Stimulated activated CD4-positive, alpha-beta T cell treated with anti-CD3 and anti-CD28 coated beads, Interleukin-15, amount 100 ng/mL, for 1 hour (primary cell): ENCODE measurements at places on chromosomes 11 and 22.

- no peak for DNase-seq
Measured at GRCh38 chr11:113806406-113806805, 26.8 kb downstream of the CLDN25 start.

DNA sequence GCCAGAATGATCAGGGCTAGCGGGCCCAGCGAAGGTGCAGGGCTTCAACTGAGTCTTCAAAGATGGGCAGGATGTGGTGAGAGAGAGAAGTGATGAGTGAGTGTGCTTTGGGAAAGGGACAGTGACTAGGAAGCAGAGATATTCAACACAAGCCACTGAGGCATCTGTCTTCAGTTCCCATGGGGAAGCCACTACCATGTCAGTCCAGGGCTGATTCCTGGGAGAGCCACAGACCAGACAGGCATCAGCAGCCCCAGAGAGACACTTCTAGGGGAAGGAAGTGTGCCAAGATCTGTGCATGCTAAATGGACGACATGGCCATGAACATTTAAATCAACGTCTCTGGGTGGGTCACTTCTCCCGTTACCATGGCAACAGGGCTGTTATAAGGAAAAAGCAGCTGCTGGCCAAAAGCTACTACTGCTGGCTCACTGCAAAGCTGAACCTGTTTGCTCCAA, 28.5 kb downstream of the P4HA3 start:
- DNase-seq, result no peak

DNA sequence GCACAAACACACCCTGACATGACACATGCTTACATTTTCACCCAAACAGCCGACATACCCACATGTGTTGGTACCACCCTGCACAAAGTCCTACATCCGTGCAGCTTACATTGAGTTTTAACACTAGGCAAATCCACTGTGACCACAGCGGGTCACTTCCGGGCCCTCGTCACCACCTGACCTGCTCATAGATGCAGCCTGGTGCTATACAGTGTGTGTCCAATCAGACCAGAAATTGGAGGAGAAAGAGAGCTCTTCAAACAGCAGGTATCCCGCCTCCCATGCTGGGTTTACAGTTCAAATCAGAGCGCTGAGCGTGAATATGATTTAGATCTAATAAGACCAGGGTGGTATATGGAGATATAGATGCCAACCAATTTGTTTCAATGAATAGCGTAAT, 35.4 kb downstream of the PHF21B start:
- DNase-seq, result no peak

- DNase-seq, result no peak
Measured at GRCh38 chr11:11229647-11230046, 123.4 kb downstream of the CSNK2A3 start.

DNA sequence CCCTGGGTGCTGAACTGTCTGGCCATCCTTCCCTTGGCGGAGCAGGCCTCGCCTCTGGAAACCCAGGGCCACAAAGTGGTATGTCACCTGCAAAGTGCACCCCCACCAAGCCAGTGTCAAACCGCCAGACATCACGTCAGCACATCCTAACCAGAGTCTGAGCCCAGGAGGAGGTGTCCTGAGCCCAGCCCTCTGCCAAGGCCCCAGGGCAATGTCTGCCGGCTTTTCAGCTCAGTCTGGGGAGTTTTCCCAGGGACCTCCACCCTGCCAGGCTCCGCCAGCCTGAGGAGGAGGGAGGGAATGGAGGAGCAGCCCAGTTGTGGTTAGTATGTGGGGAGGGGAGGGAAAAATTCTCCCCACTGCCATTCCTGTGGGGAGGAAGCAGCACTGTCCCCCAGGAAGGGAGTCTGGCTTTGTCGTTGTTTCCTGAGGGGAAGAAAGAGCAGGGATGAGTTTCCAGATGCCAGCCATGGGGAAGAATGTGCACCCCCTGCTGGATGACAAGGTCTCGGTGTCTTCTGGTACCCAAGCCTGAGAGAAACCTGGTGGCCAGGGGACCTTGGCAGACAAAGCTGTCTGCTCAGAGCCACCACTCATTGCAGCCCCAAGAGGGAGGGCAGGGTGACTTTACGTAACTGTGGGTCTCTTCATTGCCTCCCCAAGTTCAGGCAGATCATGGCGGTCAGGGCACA, 81.4 kb upstream of the CD82 start:
- DNase-seq, result no peak

GRCh38 chr22:40247976-40248375, 70.3 kb downstream of the TNRC6B start:
- no peak for DNase-seq

DNA sequence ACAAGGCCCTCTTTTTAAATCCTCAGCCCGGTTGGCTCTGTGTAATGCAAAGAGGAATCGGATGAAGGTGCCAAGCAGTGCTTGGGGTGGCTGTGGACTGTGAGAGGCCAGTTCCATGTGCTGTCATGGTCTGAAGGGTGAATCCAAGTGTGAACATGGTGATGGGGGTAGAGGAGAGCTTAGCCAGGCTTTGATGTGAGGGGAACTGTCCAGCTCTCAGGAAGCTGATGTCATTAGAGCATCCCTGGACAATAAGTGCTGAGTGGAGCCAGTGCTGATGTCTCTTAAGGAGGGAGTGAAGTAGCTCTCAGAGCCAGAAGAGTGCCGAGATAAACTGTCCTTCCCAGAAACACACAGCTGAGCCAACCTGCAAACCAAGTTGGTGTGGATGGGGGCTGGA, 53.6 kb downstream of the NAV2 start:
- DNase-seq, result no peak

- no peak for DNase-seq
Measured at GRCh38 chr11:82682003-82682751, 51.5 kb downstream of the FAM181B start.

GRCh38 chr11:80466570-80466969, 1025.7 kb upstream of the TENM4 start:
- DNase-seq, result no peak

DNA sequence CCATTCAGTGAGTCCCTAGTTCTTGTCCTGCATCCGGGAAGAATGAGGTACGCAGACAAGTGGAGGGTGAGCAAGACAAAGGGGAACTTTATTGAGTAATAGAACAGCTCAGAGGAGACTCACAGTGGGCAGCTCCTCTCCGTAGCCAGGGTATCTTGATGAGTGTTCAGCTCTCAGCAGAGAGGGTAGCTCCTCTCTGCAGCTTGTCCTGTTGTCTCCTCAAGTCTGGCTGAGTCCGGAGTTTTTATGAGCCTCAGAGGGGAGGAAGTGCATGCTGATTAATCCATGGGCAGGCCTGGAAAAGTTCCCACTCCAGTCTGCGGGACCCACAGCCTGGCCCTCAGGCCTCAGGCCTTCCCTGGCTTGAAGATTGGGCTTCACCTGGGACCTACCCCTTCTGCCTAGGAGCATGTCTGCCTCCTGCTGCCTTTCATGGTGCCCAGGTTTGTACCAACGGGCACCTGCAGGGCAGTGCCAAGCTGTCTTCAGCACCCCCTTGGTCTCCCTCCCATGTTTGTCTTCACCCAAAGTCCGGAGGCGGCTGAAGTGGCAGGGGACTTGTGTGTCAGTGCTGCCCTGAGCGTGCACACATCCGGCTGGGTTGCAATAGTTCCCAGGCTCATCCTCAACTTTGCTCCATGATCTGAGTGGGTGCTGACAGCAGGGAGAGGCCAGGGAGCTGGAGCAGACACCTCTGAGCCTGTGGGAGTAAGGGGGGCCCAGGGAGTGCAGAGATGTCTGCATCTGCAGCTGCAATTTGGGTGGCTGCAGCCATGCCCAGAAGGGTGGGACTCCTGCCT, 134.2 kb downstream of the LDLRAD3 start:
- no peak for DNase-seq

- no peak for DNase-seq
Measured at GRCh38 chr11:45374653-45375059, 88.5 kb upstream of the SYT13 start.

DNA sequence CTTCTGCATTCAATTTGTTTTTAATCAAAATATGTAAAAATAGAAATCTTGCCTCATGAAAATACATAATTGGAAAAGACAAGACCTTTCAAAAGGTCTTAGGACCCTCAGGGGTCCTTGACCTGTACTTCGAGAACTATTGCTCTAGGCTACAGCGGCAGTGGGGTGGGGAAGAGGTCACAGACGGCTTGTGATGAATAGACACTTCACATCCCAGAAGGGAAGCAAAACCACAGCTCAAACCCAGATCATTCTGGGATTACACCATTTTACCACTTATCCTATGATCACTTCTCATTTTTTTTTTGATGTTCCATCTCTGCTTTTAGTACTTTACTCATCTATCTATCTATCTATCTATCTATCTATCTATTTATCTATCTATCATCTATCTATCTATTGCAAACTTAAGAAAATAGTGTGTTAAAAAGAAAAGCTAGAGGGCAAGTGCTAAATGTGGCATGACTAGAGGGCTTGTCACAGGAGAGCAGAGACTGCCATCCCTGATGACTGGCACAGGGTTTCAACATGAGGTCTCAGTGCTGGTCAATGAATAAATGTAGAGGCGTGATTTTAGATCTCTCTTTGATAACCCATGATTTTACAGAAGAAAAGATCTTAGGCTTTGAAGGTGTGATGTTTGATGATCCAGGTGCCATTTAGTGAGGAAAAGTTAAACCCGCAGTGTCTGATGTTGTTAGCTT, 37.1 kb downstream of the RNF141 start:
- DNase-seq, result no peak

DNA sequence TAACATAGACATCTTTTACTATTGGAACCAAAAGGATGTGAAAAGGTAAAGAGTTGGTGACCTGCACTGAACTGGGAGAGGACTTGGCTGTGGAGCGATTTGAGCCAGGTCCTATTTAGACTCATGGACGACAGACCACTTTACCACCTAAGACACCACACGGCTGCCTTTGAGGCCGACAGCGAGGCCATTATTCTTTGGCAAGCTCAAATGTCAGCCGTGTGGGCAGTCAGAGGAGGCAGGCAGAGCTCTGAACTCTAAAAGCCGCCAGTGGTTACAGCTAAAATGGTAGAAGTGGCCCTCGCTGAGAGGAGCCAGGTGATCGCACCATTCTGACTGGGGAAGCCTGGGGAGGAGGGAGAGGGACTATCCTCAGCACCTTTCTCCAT, 50.5 kb downstream of the SCUBE1 start:
- DNase-seq, result no peak

- no peak for DNase-seq
Measured at GRCh38 chr22:42814215-42814614, 42.9 kb downstream of the ARFGAP3 start.

DNA sequence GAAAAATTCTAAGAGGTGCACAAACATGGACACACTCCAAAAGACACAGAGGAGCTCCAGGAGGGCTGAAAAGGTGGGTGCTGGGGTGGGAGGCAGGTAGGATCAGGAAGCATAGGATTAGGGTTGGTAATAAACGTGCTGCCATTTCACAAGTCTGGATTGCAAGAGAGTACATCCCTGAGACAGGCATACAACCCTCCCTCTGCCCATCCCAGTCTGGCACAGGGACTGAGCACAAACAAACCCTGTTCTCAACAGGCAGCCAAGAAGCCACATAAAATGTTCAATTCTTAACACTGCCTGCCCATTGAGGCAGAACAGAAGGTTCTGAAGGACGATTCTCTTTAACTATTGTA, 18.5 kb downstream of the SLC35F2 start:
- no peak for DNase-seq

GRCh38 chr11:133814588-133815100, 30.7 kb downstream of the SPATA19 start:
- no peak for DNase-seq

GRCh38 chr22:40684728-40685127, 5.4 kb downstream of the MCHR1 start:
- DNase-seq, result no peak

- no peak for DNase-seq
Measured at GRCh38 chr22:26986884-26987283, 329.5 kb downstream of the MIAT start.

DNA sequence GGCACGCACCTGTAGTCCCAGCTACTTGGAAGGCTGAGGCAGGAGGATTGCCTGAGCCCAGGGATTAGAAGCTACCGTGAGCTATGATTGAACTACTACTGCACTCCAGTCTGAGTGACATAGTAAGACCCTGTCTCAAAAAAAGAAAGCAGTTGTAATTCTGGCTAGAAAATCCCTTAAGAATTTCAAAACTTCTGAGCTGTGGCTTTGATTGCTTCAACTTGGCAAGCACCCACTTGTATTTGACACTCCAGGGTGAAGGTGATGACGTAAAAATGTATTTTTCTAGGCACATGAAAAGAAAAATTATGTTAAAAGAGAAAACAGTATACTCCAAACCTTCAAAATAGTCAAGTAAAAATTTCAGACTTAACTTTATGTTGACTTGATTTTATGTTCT, 23.6 kb upstream of the ALKBH3 start:
- no peak for DNase-seq

GRCh38 chr11:10751581-10751940, 515 bp downstream of the CTR9 start:
- DNase-seq, result no peak

DNA sequence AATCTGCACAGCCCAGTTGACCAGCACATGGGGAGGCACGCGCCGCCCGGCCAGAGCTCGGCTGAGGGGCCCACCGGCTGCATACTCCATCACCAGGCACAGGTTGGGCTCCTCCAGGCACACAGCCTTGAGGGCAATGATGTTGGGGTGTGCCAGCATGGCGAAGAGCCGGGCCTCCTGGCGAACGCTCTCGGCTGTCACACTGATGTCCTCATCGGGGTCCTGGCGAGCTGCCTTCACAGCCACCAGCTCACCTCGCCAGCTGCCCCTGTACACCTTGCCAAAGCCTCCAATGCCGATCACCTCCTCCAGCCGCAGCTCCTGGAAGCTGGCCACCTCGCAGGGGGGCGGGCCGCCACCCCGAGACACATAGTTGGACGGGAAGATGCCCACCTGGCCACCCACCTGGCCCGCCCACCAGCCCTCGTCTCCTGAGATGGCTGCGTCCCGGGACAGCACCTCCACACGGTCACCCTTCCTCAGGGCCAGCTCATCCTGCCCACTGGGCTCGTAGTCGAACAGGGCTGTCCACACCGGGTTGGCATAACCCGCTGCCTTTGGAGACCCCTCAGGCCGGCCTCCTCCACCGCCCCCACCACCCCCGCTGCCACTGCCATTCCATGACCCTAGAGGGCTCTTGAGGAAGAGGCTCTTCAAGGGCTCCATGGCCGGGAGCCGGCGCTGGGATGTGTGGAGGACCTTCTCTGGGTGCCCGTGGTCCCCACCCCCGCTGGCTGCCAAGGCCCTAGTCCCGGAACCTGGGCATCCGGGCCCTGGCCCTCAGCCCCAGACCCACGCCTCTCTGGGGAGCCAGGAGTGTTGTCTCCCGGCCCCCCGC, 711 bp downstream of the MAP3K11 start:
- DNase-seq, result no peak

DNA sequence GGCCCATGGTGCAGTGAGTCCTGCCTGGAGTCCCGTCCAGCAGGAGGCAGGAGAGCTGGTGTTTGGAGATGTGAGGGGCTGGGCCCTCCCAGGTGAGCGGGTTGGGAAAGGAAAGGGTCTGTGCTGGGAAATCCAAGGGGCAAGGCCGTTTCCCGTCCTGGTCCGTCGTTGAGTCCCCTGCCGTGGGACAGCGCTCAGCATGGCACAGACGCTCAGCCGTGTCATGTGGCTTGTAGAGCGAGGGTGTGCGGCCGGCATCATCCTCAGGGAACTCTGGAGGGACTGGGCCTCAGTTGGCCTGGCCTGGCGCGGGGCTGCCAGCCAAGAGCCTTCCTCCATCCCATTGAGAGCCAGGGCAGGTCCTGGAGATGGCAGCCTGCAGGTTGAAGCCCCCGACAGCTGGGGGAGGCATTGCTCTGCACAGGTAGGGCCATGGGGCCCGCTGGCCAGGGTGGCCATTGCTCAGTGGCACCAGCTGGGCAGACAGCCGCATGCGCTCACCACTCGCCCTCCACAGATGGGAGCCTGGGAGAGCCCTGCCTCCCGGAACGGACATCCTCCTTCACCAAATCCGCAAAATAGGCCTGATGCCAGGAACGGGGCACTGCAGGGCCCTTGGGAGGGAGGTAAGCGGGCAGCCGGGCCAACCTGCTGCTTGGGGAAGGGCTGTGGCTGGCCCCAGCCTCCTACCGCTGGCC, 28.7 kb downstream of the KCNQ1 start:
- no peak for DNase-seq
